GOT3 (cell line): ENCODE measurements at places on chromosomes 16 and 17.

DNA sequence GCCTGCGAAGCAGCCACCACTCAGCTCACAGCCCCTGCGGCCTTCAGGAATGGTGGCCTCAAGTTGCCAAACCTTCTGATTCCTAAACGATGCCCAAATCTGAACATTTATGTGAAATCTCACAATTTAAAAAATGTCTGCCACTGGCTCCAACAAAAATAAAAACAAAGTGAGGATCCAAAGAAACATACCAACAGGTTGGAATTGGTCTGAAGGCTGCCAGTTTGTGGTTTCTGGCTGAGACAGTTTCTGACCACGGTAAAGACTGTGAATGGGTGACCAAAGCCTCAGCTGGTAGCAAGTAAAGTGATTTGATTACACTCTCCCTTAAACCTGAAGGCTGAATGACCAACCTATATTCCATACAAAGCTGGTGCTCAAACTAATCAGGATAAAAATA lies 24.9 kb downstream of the LITAFD start:
- no peak for DNase-seq

- no peak for DNase-seq
These were observed 23.3 kb upstream of the ANKRD40CL start for GRCh38 chr17:50790618-50791017.

GRCh38 chr17:68398691-68399637 lies 58.3 kb downstream of the WIPI1 start:
- DNase-seq: no peak

DNA sequence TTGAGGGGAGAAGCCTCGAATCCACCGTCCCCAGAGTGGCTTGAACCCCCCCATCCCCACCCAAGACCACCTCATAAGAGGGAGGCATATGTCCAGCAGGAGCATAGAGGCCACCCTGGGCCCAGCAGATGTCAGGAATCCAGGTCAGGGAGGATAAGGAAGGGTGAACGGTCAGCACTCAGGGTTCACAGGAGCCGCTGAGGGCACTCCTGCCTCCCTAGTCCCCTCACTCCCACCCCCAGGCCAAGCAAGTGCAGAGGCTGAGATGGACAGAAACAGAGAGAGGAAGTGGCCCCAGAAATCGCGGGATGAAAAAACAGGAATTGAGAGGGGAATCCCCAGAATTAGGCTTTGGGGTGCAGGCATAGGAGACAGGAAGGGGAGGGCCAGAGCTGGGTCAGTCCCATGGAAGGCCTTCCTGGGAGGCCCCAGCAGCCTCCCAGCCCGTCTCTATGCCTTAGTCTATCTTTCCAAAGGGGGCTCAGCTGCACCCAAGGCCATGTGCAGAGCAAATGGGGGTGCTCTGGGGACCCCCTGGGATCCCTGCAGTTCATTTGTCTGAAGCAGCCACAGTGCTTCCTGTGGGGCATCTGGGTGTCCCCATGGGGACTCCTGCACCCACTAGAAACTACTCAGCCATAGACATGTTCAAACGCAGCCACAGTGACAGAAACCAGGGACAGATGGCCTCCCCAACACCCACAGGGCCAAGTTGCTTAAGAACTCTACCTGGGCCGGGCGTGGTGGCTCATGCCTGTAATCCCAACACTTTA lies 1.7 kb downstream of the CMTM3 start:
- DNase-seq: no peak

- DNase-seq: no peak
These were observed 10.2 kb downstream of the MAP3K14 start for GRCh38 chr17:45306623-45307022.

GRCh38 chr17:56697190-56697589 lies 103.7 kb downstream of the NOG start:
- DNase-seq: no peak

- DNase-seq: no peak
These were observed 31.3 kb upstream of the MPHOSPH6 start for GRCh38 chr16:82201351-82201750.

GRCh38 chr16:78987666-78988065 lies 612.9 kb downstream of the MAF start:
- DNase-seq: no peak

- no peak for DNase-seq
These were observed 13.7 kb downstream of the ZNF213 start for GRCh38 chr16:3148256-3149192.
